Daoy (cell line): ENCODE measurements at places on chromosomes 3 and 15.

DNA sequence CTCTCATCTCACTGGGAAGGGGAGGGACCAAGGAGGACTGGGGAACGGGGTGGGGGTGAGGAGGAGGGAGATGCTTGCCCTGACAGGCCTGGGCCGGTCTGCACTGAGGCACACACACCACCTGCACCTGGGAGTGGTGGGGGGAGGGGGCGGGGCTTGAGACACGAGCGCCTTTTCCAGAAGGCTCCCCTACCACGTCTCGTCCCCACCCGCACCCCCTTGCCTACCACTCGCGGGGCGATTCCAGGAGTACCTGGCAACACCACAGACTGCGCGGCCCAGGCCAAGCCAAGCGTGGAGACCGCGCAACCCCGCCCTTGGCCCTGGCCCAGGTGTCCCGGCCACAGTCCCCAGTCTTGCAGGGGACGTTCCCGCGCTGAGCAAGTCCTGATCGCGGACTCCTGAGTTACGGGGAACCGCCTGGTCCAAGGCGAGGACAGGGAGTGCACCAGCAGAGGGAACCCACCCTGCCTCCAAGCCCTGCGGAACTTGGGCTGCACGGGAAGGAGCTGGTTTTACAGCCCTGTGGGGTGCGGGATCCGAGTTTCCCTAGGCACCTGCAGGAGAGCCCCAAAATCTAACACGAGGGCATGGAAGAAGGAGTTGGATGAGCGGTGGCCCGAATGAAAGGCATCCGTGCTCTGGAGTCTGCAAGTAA, 68.1 kb upstream of the SH3GL3 start:
- no peak for DNase-seq

DNA sequence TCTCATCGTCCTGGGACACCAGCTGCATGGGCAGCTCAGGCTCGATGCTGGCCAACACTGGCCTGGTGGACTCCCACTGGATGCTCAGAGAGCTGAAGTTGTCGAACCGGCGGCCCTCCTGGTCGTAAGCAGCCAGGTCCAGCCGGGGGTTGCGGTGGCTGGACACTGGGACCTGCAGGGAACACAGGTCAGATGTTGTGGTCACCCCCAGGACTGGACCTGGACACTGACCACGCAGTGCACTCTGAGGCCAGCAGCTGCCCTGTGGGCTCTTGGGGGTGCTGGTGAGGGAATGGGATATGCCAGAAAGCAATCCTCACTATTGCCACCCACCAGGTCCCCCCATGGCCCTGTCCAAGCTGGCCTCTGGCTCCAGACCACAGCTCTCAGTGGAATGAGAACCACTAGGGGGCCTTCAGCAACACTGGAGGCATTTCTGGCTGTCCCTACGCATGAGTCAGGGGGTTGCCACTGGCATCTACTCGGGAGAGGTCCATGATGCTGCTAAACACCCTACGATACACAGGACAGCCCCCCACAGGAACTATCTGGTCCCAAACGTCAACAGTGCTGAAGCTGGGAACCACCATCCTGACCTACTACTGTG, 66.1 kb downstream of the NUP210 start:
- no peak for DNase-seq

DNA sequence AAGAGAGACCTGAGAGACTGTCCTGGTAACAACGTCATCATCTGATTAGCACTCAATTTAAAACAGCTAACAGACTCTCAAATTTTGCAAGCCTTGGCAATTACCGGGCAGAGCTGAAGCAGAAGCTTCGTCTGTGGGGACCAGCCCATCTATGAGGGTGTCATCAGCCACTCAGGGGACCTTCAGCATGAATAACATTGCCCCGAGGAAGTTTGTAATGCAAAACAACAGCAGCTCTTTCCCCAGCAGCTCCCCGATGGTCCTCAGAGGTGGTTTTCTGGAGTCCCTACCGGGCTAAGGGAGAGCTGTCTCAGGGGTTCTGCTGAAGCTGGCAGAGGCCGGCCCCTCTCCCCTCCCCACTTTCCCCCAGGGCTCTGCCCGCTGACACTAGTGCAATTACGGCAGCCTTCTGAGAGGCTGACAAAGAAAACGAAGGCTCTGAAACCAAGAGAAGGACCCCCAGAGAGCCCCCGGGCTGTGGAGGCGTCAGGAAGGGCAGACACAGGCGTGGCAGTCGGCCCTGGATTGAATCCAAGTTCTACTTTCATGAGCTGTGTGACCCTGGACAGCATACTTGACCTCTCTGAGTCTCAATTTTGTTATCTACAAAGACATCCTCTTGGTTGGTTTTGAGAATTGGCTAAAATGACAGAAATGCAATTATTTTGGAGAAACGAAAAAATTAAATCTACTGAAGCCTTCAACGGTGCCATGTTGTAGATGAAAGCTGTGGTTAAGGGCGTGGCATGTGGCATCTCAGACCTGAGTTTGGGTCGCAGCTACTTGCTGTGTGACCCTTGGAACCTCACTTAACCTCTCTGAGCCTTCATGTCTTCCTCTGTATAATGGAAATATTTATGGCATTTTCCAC, 102.1 kb upstream of the TLE3 start:
- DNase-seq: no peak

GRCh38 chr3:172048599-172048998, 9.2 kb downstream of the FNDC3B start:
- no peak for DNase-seq
